ENCODE measurements at places on chromosomes 16 and 17.
A peak's percentile ranks its signal among the peaks of the same experiment; 100 is the strongest.

- peak; percentile 20 for DNase-seq
These were observed 676 bp downstream of the CPD start for GRCh38 chr17:30379303-30379902.

DNA sequence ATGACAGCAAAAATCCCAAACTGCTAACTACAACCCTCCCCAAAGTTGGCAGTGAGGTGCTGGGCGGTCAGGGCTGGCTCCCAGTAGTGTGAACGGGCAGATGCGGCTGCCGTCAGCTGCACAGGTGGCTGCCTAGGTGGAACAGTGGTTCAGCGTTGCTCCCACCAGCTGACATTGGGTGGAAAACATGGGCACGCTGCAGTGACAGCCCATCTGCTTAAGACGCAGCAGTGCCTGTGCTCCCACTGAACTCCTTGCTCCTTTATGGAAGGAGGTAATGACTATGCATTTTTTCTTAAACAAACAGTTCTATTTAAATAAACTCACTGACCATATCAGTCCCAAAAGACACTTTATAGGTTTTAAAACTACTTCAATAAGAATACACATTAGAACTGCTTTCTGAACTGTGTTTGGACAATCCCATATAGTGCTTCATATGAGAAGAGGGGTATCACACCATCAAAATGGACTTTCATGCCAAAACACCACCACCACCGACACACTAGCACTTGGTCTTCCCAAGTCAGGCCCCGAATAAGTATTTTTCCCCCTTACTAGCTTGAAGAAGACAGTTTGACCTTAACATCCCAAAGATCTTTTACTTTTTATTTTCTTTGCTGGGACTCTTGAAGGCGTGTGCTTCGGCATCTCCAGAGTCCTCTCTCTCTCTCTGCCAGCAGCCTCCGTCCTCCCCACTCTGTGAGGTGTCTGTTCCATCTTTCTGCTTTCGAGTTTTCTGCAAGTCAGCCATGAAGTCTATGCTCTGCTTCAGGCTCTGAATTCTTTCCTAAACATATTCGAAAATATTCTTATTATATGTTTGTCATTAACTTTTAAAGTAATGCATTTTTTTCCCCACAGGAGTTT, 34.4 kb downstream of the BRD7 start:
- no peak for DNase-seq

GRCh38 chr16:83143788-83144187, 517.0 kb downstream of the CDH13 start:
- DNase-seq = no peak

DNA sequence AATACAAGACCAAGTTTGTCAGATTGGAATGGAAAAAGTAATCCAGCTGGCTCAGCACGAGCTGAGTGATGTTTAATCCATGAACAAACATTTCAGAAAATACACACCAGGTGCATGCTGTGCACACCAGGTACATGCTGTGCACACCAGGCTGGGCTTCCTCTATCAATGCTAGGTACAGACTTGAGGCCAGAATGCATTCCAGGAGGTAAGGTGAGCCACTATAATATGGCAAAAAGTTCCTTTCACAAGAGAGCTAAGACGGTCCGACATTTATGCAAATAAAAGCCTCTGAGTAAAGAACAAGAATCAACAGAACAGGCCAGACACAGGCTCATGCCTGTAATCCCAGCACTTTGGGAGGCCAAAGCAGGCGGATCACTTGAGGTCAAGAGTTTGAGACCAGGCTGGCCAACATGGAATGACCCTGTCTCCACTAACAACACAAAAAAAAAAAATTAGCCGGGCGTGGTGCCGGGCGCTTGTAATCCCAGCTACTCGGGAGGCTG, 128.2 kb downstream of the ZNF778 start:
- DNase-seq = no peak

DNA sequence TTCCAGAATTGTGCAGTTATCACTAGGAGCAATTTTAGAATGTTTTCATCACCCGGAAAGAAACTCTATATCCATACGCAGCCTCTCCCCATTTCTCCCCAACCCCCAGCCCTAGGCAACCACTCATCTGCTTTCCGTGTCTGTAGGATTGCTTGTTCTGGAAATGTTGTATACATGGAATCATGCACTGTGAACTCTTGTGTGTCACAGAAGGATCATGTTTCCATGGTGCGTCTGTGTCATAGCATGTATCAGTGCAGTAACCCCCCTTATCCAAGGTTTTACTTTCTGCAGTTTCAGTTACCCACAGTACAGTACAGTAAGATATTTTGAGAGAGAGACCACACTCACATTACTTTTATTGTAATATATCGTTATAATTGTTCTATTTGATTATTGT, 299.4 kb downstream of the CPPED1 start:
- no peak for DNase-seq

DNA sequence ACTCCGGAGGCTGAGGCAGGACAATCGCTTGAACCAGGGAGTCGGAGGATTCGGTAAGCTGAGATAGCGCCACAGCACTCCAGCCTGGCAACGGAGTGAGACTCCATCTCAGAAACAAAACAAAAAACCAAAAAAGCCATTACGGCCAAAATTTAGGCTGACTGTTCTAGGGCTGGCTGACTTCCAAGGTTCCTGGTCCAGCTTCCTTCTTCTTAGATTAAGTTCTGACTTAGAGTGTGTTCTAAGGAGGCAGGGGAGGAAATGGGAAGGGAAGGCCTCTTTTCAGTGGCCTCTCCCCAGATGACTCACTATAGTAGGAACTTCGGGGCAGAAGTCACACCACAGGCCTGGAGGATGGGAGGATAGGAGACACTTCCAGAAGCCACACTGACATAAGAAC, 27.7 kb upstream of the CLEC18B start:
- DNase-seq = no peak

DNA sequence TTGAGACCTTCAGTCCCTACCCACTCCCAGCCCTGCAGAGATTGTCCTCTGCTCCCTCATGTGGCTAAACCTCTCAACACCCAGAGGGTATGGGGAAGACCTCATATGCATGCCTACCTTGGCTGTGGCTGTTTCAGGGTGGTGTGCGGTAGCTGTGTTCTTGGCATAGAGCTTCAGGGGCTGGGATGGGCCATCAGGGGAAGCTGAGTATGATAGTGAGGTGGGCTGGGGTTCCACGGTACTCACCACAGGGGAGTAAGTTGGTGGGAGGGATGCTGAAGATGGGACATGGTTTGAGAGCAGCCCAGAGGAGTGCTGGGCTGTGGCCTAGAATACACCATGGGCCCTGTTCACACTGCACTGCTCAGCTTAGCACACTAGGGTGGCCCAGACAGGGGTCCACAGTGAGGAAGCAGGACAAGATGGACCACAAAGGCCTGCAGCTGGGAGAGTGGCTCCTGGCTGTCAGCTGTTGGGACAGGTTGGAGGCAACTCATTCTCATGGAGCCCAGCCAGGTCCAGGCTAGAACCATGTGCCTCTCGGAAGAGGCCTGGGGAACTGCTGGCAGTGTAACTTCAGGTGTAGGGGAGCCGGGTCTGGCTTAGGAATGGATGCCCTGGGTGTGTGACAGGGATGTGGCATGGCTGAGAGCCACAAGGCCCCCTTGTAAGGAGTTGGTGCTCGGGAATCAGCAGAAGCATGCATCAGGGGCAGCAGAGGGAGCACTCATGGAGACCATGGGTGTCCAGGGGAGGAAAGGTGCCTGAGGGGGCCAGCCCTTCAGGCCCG, 3.1 kb downstream of the MFAP4 start:
- DNase-seq = no peak

- no peak for DNase-seq
These were observed 35.0 kb downstream of the CRISPLD2 start for GRCh38 chr16:84854759-84855158.

DNA sequence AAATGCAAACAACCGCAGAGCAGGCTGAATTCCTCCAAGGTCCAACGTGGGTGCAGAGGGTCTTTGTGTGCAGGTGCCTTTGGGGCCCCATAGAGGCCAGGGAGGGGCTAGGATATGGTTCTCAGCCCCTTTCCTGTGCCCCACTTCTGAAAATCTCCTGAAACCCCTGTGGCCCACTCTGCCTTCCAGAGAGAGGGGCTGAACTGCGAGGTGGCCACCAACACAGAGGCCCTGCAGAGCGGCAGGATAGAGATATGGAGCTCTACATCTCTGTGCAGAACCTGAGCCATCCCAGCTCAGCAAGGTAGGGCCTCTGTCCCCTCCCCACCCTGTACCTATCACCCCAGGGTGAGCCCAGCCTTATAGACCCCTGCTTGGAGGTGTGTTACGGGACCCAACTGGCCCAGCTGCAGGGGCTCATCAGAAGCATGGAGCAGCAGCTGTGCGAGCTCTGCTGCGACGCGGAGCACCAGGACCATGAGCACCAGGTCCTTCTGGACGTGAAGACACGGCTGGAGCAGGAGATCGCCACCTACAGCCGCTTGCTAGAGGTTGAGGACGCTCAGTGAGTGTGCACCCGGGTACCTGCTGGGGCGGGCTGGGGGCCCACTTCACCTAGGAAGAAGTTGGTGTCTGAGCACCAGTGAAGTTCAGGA, 5.5 kb downstream of the USP6 start:
- no peak for DNase-seq

DNA sequence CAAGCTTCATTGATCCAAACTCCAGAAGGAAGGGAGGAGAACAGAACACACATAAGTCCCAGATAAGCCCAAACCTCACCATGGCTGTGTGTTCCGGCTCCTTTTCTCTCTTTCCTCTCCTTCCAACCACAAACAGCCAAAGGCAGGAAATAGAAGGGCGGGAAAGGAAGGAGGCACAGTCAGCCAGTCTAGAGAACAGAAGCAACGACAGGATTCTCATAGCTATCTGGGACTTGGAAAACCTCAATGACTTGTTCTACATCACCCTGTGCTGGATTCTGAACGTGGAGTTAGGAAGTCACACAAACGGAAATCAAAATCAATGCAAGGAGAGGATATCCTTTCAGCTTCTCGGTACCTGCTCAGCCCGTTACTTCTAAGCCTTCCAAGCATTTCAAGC, 9.0 kb downstream of the CRK start:
- DNase-seq = no peak

GRCh38 chr17:40499551-40500189, 1.8 kb downstream of the TNS4 start:
- no peak for DNase-seq

DNA sequence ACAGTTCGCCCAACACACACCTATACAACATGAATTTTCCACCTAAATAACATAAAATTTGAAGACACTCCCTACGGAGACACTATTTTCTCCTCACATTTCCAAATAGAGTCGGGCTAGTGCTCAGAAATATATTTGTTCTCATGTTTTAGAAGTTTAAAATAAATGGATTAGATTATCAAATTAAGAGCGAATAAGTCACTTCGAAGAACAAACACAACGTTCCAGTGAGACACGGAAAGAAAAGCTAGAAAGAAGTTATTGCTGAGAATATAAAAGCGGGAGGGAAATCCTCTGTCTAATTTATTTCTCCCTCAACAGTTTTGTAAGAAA, 2.0 kb upstream of the HS3ST3B1 start:
- DNase-seq = no peak

- peak; percentile 88 for DNase-seq
These were observed 23.4 kb downstream of the GJD3 start for GRCh38 chr17:40340880-40341807.

DNA sequence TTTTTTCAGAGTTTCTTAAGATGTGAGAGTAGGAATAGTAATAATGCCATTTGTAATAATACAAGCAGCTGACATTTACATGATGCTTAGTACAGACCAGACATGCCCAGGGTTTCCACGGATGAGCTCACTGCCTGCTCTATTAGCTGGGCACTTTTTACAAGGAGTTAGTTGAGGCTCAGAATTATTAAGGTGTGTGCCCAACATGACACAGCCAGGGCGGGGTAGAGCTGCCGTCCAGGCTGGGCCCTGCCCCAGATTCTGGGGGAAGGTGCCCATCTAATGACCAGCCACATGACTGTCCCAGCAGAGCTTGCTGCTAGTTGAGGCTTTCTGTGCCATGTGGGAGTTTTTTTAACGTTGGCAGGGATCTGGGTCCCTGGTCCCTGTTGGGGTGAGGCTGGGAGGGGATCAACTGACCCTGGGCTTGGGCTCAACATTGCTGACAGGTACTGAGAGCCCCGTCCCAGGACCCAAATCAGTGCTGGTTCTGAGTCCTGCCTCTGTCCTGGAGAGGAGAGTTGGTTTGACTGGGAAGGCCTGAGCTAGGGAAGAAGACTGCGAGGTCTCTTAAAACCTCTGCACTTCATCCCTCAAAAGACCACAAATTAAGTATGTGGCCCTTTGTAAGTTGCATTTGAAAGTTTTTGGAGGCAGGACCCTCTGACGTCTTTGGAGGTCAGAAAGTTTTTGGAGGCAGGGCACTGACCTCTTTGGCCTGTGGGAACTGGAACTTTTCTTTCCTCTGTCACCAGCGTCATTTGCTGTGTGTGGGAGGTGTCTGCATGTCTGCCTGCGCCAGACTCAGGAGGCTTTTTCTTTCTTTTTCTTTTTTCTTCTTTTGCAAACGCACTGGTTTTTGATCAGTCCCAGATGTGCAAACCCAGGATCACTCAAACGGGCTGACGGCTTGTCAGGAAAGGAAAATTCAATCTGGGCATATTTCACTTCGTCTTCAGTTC, 2.2 kb downstream of the CRISPLD2 start:
- DNase-seq = no peak

DNA sequence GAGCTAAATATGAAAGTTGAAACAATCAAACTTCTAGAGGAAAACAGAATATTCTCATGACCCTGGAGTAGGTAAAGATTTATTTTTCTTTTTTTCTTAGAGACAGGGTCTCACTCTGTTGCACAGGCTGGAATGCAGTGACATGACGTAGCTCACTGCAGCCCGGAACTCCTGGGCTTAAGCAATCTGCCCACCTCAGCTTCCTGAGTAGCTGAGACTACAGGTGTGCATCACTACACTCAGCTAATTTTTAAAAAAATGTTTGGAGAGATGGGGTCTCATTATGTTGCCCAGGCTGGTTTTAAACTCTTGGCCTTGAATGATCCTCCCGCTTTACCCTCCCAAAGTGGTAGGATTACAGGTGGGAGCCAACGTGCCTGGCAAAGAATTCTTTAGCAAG, 15.5 kb downstream of the IKZF3 start:
- no peak for DNase-seq

GRCh38 chr17:46120078-46120477, 73.2 kb downstream of the KANSL1 start:
- no peak for DNase-seq

DNA sequence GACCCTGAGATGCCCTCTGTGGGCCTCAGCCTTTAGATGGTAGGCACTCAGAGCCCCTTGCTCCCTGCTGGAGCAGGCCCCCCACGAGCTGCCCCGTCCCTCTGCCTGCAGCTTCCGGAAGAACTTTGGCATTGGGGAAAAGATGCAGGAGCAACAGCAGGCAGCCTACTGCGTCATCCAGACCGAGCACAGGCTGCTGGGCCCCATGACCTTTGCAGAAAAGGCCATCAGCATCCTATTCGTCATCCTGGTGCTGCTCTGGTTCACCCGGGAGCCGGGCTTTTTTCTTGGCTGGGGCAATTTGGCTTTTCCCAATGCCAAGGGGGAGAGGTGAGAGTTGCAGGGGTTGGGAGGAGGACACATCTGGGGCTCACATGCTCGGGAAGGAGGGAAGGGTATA, 12.7 kb upstream of the FOXN1 start:
- no peak for DNase-seq

GRCh38 chr16:67641779-67642708, 2.9 kb upstream of the CARMIL2 start:
- no peak for DNase-seq
